ENCODE measurements at places on chromosomes 6 and 20.

DNA sequence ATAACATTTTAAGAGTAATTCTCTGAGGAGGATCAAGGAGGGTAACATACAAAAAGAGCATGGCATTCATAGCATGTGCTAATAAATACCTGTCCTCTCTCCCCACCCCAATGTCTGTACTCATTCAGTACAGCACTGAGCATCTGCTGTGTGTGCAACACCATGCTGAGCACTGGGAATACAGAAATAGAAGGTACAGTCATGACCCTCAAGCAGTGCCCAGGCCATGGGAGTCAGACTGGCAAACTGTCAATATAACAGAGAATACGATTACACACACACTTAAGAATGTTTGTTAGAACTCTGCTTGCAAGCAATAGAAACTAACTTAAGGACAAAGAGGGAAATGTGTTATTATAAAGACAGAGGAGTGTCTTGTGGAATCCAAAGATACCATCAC is 24.7 kb upstream of the ZFAND3 start:
- peak; percentile 69 for DNase-seq

GRCh38 chr20:45994761-45995493 is 13.8 kb upstream of the MMP9 start:
- no peak for DNase-seq

DNA sequence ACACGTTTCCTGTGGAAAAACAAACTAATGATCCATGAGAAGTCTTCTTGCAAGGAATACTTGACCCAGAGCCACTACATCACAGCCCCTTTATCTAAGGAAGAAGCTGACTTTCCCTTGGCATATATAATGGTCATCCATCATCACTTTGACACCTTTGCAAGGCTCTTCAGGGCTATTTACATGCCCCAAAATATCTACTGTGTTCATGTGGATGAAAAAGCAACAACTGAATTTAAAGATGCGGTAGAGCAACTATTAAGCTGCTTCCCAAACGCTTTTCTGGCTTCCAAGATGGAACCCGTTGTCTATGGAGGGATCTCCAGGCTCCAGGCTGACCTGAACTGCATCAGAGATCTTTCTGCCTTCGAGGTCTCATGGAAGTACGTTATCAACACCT is 35.4 kb downstream of the GCNT2 start:
- DNase-seq, result no peak

- no peak for DNase-seq
These were observed 40.1 kb downstream of the DEFB114 start for GRCh38 chr6:49923826-49924225.

DNA sequence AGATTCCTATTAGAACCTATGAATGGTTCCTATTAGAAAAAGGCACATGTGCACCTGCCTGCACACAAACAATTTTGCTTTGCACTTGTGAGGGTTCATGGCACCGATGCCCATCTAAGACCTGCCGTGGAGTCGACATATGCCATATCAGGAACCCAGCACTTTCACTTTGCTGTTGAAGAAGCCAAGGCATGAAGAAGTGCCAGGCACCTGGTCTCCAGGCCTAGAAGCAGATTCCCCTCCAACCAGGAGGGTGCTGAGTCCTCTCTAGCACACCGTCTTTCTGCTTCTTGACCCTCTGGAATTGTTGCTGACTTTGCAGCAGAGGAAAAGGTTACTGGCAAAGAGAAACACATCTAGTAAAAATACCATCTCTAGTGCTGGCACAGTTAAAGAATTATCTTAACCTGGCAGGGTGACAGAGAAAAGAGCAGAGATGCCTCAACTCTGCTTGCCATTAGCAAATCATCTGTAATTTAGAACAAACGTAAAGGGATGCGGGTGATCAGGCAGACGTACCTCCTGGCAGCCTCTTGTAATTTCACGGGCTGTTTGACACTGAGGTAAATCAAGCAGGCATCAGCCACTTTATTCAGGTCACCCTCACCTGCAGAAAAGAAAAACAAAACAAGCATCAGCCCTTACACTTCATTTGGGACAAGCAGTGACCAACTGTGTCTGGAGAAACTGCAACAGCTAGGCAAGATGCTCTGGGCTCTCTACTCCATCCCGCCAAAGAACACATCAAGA is 37.2 kb downstream of the TTI1 start:
- DNase-seq, result no peak

DNA sequence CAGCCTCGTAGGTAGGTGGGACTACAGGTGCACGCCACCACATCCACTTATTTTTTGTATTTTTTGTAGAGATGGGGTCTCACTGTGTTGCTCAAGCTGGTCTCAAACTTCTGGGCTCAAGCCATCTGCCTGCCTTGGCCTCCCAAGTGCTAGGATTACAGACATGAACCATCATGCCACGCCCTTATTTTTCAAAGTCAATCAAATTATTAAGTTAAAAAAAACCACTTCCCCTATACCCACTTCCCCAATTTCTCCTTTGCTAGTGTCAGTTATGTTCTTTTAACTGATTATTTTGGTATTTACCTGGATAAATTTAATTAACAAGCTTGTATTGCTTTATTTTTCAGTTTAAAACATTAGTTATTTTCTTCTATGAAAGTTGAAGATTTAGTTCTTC is 49.6 kb downstream of the RIOK1 start:
- no peak for DNase-seq

- DNase-seq, result peak; percentile 66
These were observed 38.8 kb upstream of the ZFP64 start for GRCh38 chr20:52230409-52230808.

- DNase-seq, result no peak
These were observed 257.5 kb downstream of the FOXC1 start for GRCh38 chr6:1867197-1867596.

GRCh38 chr6:121544691-121545090 is 109.2 kb downstream of the GJA1 start:
- DNase-seq, result peak; percentile 42

DNA sequence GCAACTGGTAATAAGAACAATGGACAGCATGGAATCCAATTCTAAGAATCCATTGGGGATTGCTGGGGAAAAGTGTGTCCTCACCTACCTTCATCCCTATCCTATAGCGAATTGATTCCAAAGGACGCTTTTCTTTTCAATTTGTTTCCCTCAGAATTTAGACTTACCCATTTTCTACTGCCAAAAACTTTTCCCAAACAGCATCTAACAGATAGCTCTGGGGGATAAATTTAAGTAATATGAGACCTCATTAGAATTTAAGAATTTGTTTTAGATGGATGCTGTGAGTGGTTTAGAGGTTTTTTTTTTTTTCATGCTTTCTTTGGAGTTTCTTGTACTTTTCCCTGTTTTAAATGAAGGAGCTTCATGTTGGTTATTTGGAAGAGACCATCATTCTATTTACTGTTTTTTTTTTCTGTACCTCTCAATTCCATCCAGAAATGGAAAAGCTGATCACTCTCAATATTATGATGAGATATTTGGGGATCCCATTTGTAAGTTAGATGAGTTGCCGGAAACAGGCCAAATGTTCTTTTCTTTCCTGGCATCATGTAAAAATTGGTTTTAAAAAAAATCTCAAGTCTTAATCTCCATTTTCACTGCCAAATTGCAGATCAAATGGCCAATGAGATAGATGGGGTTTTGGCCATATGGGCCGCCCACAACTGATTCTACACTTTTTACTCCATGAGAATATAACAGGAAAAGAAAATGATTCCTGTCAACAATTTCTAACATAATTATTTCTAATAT is 105.7 kb downstream of the BCAS1 start:
- DNase-seq, result no peak

GRCh38 chr20:9977629-9978028 is 57.2 kb upstream of the ANKEF1 start:
- peak; percentile 26 for DNase-seq

- no peak for DNase-seq
These were observed 14.2 kb downstream of the COL19A1 start for GRCh38 chr6:69880601-69881000.

GRCh38 chr20:43953919-43954592 is 39.4 kb downstream of the TOX2 start:
- DNase-seq, result peak; percentile 60

DNA sequence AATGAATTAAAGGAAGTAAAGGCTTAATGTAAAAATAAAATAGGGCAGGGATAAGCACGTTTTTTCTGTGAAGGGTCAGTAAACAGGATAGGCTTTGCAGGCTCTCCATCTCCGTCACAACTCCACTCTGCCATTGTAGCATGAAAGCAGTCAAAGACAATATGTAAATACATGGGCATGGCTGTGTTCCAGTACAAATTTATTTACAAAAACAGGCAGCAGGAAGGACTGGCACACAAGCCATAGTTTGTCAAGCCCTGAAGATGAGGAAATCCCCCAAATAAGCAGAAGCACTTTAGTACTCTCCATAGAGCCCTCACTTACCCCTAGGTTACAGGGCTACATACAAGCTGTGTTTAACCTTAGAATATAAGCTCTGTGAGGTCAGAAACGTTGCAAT is 8.9 kb upstream of the FBXO9 start:
- no peak for DNase-seq

GRCh38 chr6:4844108-4844507 is 67.9 kb downstream of the CDYL start:
- no peak for DNase-seq

DNA sequence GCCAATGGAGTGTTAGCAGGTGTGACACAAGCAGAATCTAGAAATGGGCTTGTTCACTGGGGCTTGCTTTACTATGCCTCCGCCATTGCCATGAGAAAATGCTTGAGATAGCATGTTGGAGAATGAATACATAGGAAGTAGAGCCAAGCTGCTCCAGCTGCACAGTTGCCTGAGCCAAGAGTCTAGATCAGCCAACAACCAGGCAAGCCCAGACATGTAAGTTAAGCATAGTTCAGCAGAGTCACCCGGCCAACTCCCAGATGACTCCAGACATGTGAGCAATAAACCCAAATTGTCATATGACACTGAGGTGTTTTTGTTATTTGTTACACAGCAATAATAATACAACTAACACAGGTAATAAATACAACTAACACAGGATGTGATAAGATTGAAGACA is 167.9 kb downstream of the HAO1 start:
- DNase-seq, result peak; percentile 88

GRCh38 chr6:44143731-44144130 is 14.9 kb upstream of the CAPN11 start:
- no peak for DNase-seq

DNA sequence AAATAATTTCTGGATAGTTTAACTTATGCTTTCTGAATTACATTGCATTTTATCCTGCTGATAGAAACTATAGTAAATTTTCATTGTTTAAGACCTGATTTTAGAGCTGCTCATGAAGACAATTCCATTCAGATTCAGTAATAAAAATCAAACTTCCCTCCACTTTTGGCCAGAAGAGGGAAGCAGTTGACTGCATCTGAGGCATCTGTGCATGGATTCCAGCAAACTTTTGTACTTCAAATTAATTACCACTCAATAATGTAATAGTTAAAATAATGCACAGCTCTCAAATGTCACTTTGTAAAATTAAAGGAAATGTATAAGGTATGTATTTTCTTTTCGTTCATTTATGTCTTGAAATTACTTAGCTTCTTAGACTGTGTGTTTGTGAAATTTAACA is 64.2 kb upstream of the SLC35B3 start:
- DNase-seq, result no peak

GRCh38 chr6:150273457-150274309 is 95.1 kb upstream of the IYD start:
- no peak for DNase-seq

DNA sequence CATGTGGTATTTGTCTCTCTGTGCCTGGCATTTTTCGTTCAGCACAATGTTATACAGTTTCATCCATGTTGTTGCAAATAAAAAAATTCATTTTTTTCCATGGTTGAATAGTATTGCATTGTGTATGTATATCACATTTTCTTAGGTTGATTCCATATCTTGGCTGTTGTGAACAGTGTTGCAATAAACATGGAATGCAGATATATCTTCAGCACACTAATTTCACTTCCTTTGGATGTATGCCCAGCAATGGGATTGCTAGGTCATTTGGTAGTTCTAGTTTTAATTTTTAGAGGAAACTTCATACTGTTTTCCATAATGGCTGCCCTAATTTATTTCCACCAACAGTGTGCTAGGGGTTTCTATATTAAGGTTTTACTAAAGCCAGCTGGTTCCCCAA is 52.6 kb downstream of the GFRAL start:
- peak; percentile 4 for DNase-seq

GRCh38 chr6:24125980-24126379 is at the start of gene NRSN1:
Gene NRSN1, plus strand, starts transcription at chr6:24126215. Its CDS starts 8,113 bp downstream, at chr6:24134328.
- DNase-seq, result no peak

DNA sequence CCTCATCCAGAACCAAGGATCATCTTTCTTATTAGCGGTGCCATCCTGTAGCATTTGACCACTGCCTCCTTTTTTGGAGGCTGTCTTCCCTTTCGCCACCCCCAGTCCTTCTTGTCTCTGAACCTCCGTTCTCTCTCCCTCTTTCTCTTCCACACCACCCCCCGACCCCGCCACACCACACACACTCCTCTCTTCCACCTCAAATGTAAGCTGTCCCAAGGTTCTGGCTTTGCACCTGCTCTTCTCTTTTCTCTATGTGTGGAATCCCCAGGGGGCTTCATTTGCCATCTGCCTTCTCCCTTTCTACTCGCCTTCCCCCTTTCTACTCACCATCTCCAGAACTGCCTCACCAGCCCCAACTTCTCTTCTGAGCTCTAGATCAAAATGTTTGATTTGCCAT is 111.3 kb upstream of the CDYL start:
- DNase-seq, result no peak

GRCh38 chr20:14883324-14883723 is 545.9 kb upstream of the FLRT3 start:
- no peak for DNase-seq

- no peak for DNase-seq
These were observed 800 bp upstream of the GRIK2 start for GRCh38 chr6:101392586-101393230.

DNA sequence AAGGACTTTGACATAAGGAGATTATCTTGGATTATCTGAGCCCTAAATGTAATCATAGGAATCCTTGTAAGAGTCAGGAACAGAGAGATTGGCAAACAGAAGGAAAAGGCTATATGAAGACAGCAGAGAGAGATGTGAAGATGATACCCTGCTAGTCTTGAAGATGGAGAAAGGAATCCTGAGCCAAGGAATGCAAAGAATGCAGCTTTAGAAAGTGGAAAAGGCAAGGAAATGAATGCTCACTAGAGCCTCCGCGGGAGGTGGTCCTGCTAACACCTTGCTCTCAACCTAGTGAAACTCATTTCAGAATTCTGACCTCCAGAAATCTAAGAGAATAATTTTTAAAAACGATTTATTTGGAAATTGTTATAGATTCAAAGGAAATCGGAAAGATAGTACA is 117.1 kb downstream of the TBXT start:
- no peak for DNase-seq

- no peak for DNase-seq
These were observed 35.2 kb upstream of the MRGBP start for GRCh38 chr20:62760856-62761758.

- DNase-seq, result no peak
These were observed 11.2 kb downstream of the TCFL5 start for GRCh38 chr20:62850333-62850974.

- DNase-seq, result no peak
These were observed 59.4 kb downstream of the NPEPL1 start for GRCh38 chr20:58751979-58752378.

GRCh38 chr20:41339957-41340326 is 679 bp upstream of the LPIN3 start:
- DNase-seq, result peak; percentile 62

GRCh38 chr6:169451065-169451838 is 197.6 kb upstream of the THBS2 start:
- peak; percentile 40 for DNase-seq

GRCh38 chr6:131948692-131949619 is 2.2 kb downstream of the CCN2 start:
- DNase-seq, result peak; percentile 75

- no peak for DNase-seq
These were observed 88.5 kb downstream of the PSMG4 start for GRCh38 chr6:3347247-3347646.
